ENCODE measurements at places on chromosomes 12 and 14. TPM values are rescaled to one million over a fixed set of nuclear protein-coding genes. Genes with fewer than 3 reads are reported as not detected.

Gene CEBPE
- total RNA-seq: not detected

Gene FAIM2
- total RNA-seq: 1.4 TPM

Gene CCDC196
- not detected for total RNA-seq

- H3K4me3 ChIP-seq: no peak overlapping the region
- H3K27ac ChIP-seq: no peak overlapping the region
- DNase-seq: peak; percentile 97
- H3K27me3 ChIP-seq: no peaks in the 10 kb centered on the region
- peaks cover 3% of the 10 kb centered on the region for H3K4me1 ChIP-seq
- no peaks in the 10 kb centered on the region for H3K36me3 ChIP-seq
These were observed 62.9 kb upstream of the NID2 start for GRCh38 chr14:52131640-52132320.

- peak overlapping the region; percentile 91 for H3K4me3 ChIP-seq
- H3K27me3 ChIP-seq: no peaks in the 10 kb centered on the region
- H3K4me1 ChIP-seq: peaks cover 56% of the 10 kb centered on the region
- H3K27ac ChIP-seq: peak overlapping the region; percentile 99
- peak; percentile 58 for DNase-seq
These were observed 2.3 kb downstream of the CORO1C start for GRCh38 chr12:108728820-108729611.

Gene PMCH
- total RNA-seq: not detected

DNA sequence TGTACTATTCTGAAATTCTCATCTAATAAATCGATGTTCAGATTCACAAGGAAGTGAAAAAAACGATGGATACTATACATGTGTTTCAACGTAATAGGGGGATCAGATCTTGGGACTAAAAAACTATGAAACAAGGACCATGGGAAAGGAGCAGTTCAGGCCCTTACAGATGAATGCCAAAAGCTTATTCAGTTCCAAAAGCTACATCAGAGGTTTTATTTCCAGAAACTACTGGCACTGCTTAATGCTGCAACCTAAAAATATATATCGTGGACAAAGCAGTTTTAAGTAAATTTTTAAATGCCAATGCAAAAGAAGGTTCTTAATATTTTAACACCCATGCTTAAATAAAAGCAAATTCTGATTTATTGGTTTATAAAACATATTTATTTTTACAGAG, 38.5 kb downstream of the LRIG3 start:
- peaks cover 62% of the 10 kb centered on the region for H3K36me3 ChIP-seq
- H3K4me3 ChIP-seq: no peak overlapping the region
- H3K27ac ChIP-seq: no peak overlapping the region
- DNase-seq: no peak

DNA sequence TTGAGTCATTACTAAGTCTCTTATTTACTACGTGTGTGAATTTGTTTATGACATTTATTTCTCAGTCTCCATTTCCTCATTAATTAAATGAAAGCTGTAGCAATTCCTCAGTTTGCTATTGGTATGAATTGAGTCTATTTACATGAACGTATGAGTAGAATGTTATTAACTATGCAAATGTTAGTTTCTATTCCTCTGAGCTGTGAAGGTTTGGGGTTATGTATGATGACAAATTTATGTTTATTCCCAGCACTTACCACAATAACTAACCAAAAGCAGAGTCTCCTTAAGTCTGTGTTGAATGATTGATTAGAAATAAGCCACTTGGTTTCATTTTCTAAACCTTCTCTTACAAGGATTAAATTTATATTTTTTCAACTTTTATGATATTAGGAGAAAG, 1340.9 kb downstream of the FSCB start:
- no peak overlapping the region for H3K4me3 ChIP-seq
- H3K36me3 ChIP-seq: no peaks in the 10 kb centered on the region
- no peak for DNase-seq
- H3K27ac ChIP-seq: no peak overlapping the region

DNA sequence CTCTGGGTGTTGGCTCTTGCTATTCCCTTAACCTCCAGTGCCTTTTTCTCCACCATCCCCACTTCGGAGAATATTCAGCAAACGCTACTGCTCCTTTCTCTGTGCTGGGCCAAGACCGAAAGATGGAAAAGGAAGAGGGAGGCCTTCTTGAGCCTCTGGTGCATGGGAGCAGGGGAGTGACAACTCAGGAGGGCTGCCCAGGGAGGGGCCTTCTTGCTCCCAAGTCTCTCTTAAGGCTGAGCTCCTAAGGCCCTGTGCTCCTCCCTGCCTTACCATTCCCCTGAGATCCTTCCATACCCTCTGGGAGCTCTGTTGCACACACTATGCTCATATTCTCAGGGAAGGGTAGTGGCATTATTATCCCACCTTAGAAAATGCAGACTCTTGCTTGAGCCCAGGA, 34.9 kb downstream of the SH2B3 start:
- DNase-seq: no peak
- H3K27ac ChIP-seq: peak overlapping the region; percentile 42
- H3K4me1 ChIP-seq: peaks cover 55% of the 10 kb centered on the region
- no peaks in the 10 kb centered on the region for H3K27me3 ChIP-seq
- H3K4me3 ChIP-seq: no peak overlapping the region

DNA sequence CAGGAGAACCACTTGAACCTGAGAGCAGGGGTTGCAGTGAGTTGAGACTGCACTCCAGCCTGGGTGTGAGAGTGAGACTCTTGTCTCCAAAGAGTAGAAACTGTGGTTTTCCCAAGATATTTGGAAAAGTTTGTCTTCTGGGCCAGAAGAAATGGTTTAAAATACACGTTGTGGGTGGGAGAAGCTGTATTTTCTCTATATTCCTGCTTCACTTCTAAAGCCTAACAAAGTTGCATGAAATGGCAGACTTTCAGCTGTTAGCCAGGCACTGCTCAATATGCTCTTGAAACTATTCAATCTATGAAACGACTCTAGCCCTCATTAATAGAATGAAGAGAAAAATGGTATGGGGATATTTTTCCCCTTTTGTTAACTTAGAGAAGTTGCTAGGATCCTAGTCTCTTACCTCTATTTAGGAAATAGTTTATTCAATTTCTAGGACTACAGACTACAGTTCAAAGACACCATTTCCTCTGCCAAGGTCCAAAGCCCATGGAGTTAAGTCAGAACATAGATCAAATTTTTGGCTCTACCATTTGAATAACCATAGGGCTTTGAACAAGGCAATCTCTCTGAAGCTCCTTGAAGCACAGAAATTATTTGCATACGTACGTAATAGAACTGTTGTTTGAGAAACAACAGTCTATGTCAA, 49.3 kb upstream of the OR5AU1 start:
- H3K27me3 ChIP-seq: no peaks in the 10 kb centered on the region
- peaks cover 72% of the 10 kb centered on the region for H3K36me3 ChIP-seq
- H3K4me3 ChIP-seq: no peak overlapping the region
- DNase-seq: no peak
- no peak overlapping the region for H3K27ac ChIP-seq

DNA sequence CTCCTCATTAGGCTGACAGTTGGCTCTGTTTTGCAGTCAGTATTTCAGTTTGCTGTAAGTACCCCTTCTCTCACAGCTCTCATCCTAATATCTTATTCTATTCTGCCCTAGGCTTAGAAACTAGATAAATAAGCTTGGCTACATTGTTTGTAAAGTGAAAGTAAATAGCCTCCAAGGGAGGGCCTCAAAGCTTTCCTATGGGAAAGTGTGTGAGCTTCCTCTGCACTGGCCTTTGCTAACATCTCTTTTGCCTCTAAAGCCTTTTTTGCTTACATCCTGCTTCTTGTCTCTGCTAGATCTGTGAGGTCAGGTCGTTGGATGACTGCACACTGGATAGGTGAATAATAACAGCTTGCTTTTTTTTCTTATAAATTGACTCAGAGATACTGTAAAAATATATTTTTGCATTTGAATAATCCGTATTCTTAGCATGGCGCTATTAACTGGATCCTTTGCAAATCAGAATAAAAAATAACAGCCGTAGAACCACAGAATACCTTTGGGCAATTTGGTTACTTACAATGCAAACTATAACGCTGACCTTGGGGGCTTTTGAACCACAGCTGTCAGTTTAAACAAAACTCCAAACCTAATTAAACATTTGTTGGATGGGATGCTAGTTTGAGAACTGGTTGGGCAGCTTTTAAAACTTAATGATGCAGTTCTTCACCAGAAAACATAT, 55.1 kb downstream of the TTC6 start:
- DNase-seq: no peak
- H3K36me3 ChIP-seq: no peaks in the 10 kb centered on the region
- no peak overlapping the region for H3K27ac ChIP-seq

Gene SRRM4
- not detected for total RNA-seq

DNA sequence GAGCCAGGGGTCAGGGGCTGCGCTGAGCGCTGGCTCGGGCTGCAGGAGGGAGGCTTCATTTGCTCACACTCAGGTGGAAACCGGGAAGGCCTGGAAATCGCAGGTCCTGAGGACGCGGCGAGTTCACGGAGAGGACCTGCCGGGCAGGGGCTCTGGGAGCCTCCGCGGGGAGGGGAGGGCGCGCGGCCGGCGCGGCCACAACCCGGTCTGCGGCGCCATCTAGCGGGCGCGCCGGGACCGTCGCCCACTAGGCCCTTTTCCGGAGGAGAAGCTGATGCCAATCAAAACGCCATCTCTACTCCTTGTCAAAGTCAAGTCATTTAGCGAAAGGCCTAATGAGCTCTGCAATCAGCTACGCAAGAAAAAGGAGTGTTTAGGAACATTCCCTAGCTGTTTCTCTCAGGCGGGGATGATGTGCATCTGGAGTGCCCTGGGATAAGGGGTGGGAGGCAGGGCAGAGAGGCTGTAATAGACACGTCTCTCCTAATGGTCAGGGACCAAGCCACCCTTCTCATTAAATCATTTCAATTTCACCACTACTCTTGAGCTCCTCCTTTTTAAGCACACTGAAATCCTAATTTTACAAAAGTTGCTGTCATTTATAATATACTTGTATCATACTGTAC, 885.8 kb upstream of the TMEM132C start:
- DNase-seq: peak; percentile 95
- H3K4me1 ChIP-seq: peaks cover 18% of the 10 kb centered on the region
- peak overlapping the region; percentile 66 for H3K4me3 ChIP-seq
- no peaks in the 10 kb centered on the region for H3K27me3 ChIP-seq
- no peak overlapping the region for H3K27ac ChIP-seq

Gene PZP
- total RNA-seq: not detected

Gene KRT79
- not detected for total RNA-seq

- no peaks in the 10 kb centered on the region for H3K36me3 ChIP-seq
- peak overlapping the region; percentile 59 for H3K4me3 ChIP-seq
- DNase-seq: peak; percentile 58
- H3K4me1 ChIP-seq: peaks cover 8% of the 10 kb centered on the region
- no peaks in the 10 kb centered on the region for H3K27me3 ChIP-seq
- H3K27ac ChIP-seq: peak overlapping the region; percentile 29
These were observed 32.7 kb downstream of the DEPDC4 start for GRCh38 chr12:100234166-100234565.

- H3K36me3 ChIP-seq: no peaks in the 10 kb centered on the region
- H3K27ac ChIP-seq: peak overlapping the region; percentile 75
- H3K4me1 ChIP-seq: peaks cover 21% of the 10 kb centered on the region
- no peaks in the 10 kb centered on the region for H3K27me3 ChIP-seq
These were observed 101.1 kb downstream of the DACT1 start for GRCh38 chr14:58738876-58739275.

Gene LMNTD1
- not detected for total RNA-seq

DNA sequence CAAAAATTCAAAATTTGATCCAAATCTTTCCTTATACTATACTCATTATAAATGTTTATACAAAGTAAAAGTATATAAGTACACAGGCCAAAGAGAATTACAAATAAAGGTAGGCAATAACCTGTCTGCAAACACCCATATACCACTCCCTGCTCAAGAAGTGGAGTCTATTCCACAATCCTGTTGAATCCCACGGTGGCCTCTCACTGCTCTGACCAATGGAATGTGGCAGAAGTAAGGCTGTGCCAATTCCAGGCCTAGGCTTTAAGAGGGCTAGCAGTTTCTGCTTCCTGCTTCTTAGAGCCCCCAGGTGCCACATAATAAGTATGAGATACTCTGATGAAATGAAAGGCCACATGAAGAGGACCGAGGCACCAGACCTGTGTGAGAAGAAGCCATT, 79.8 kb upstream of the CFL2 start:
- H3K27me3 ChIP-seq: no peaks in the 10 kb centered on the region
- H3K36me3 ChIP-seq: peaks cover 20% of the 10 kb centered on the region
- no peaks in the 10 kb centered on the region for H3K4me1 ChIP-seq
- no peak for DNase-seq
- H3K4me3 ChIP-seq: no peak overlapping the region

DNA sequence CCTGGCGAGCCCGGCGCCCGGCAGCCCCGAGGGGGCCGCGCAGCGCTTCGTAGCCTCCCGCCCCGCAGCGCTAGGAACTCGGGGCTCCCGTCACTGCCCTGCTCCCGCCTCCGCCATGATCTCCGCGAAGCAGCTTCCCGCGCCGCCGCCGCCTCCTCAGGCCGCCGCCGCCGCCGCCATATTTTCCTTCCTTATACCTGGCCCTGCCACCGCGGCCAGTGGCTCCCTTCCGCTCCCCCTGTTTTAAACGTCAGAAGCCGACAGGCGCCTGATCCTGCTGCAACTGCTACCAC, 286 bp downstream of the PPP4R3A start:
- peak overlapping the region; percentile 89 for H3K27ac ChIP-seq
- peaks cover 8% of the 10 kb centered on the region for H3K4me1 ChIP-seq
- peak overlapping the region; percentile 92 for H3K4me3 ChIP-seq

GRCh38 chr12:4240161-4240783, 33.3 kb upstream of the CCND2 start:
- no peak overlapping the region for H3K27ac ChIP-seq
- DNase-seq: no peak
- H3K36me3 ChIP-seq: no peaks in the 10 kb centered on the region

Gene CLEC7A
- under 0.01 TPM for total RNA-seq

GRCh38 chr14:32183151-32184058, 18.4 kb upstream of the RNU6-7 start:
- H3K27ac ChIP-seq: no peak overlapping the region
- no peak overlapping the region for H3K4me3 ChIP-seq
- no peaks in the 10 kb centered on the region for H3K4me1 ChIP-seq
- H3K27me3 ChIP-seq: no peaks in the 10 kb centered on the region
- DNase-seq: no peak

DNA sequence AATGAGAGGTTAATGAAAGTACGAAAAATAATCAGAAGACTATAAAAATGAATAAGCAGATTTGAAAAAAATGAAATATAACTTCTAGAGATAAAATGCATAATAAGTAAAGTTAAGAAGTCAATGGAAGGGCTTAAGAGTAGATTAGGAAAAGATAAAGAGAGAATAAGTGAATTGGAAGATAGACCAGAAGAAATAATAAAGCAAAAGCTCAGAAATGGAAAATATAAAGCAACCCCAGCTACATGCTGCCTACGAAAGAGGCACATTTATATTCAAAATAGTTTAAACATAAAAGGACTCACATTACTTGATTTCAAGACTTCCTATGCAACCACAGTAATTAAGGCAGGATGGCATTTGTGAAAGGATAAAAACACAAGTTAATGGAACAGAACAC, 19.9 kb downstream of the ZNF605 start:
- no peaks in the 10 kb centered on the region for H3K27me3 ChIP-seq
- H3K36me3 ChIP-seq: peaks cover 16% of the 10 kb centered on the region
- no peak overlapping the region for H3K27ac ChIP-seq
- DNase-seq: peak; percentile 46
- H3K4me3 ChIP-seq: no peak overlapping the region

- H3K4me3 ChIP-seq: no peak overlapping the region
- DNase-seq: no peak
- no peaks in the 10 kb centered on the region for H3K27me3 ChIP-seq
- no peak overlapping the region for H3K27ac ChIP-seq
These were observed 135.1 kb downstream of the ETNK1 start for GRCh38 chr12:22759769-22760674.

GRCh38 chr12:75636607-75637006, 125.2 kb upstream of the KRR1 start:
- H3K27ac ChIP-seq: peak overlapping the region; percentile 69
- peaks cover 28% of the 10 kb centered on the region for H3K4me1 ChIP-seq
- no peak for DNase-seq
- H3K27me3 ChIP-seq: no peaks in the 10 kb centered on the region

- DNase-seq: no peak
- no peak overlapping the region for H3K4me3 ChIP-seq
- H3K27me3 ChIP-seq: no peaks in the 10 kb centered on the region
- no peaks in the 10 kb centered on the region for H3K4me1 ChIP-seq
These were observed 113.3 kb upstream of the CAND1 start for GRCh38 chr12:67155863-67156262.
